ENCODE measurements at places on chromosomes 4 and X.

DNA sequence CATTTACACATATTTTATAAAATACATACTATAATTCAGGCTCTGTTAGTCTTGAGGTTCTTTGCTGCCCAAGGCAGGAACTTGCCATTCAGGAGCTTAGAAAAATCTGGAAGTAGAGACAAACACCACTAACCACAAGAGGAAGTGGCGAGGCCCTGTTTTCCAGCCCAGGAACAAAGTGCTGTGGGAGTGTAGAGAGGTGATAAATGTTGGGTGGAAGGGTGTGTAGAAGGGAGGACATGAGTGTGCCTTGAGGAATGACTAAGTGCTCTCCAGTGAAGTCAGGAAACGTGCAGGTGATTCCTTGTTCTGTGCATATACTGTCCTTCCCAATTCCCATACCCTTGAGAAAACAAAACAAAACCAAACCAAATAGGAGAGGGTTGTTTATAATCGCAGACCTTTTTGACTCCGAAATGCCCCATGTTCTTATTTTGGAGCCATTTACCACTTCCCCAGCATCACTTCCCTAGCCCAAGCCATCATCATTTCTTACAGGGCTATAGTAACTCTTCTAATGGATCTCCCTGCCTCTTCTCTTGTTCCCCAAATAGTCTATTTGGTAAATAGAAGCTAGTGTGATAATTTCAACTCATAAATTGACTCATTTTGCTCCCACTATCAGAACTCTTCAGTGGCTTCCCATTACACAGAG, 83.2 kb downstream of the GPAT3 start:
- no peak for DNase-seq

DNA sequence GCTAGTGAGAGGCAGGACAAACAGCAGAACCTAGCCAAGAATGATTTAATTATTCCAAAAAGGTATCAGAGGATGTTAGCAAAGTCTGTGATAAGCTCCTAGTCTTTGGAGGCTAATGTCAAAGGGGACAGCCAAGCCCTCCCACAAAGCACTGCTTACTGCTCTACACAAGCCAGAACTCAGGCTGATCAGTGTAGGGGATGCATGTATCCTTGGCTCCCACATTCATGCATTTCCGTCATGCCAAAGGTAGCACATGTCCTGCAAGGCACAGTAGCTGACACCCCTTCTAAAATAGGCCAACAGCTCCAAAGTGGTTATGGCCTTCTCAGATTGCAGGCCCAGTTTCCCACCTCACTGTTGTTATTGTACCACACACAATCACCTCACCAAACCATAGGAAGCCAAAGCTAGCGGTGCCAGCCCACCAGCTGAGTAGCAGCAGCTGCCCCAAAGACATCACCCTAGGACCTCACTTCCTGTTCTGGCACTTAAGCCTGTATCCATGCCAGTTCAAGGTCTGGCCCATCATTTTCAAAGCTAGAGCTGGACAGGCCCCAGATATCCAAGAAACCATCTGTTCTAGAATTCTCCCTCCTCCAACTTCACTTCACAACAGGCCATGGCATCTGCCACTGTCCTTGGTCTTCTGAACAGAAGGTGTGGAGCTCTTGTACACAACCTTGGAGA, 40.9 kb downstream of the TSPAN5 start:
- DNase-seq = no peak

GRCh38 chr4:70671091-70671490, 4.8 kb upstream of the JCHAIN start:
- DNase-seq = no peak

DNA sequence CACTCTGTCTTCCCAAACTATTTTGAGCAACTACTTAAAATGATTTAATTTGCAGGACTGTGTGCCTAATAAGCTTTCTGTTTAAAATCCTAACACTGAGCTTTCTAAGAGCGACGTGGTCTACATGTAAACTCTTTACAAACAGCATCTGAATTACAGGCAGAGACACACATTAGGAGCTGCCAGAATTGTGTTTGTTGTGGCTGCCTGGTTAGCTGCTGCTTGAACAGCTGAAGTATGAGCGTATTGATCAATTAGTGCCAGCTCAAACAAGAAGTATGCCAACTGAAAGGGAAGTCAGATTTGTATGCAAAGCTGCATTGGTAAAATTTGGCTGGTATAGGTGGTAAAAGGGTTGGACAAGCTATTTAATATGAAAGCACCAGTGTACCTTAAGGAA, 384.4 kb downstream of the PCDH7 start:
- no peak for DNase-seq

- no peak for DNase-seq
Measured at GRCh38 chrX:104522386-104522785, 43.6 kb upstream of the IL1RAPL2 start.

GRCh38 chr4:180116840-180117239, 2126.4 kb upstream of the TENM3 start:
- no peak for DNase-seq

DNA sequence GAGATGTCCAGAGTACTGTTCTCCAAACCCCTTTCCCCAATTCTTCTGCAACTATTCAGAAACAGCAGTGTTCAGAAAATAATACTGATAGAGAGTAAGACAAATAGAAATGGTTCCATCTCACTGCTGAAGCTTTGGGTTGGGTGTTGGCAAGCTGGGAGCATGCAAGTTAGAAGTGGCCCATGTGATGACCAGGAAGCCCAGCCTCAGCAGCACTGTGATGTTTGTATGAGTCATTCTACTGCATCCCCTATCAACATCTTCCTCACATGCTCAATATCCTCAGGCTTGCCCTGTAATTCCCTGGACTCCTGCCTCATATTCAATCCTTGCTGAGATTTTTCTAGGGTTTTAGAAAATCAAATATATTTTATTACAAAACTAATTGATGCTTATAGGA, 96.5 kb downstream of the CHRDL1 start:
- DNase-seq = no peak

DNA sequence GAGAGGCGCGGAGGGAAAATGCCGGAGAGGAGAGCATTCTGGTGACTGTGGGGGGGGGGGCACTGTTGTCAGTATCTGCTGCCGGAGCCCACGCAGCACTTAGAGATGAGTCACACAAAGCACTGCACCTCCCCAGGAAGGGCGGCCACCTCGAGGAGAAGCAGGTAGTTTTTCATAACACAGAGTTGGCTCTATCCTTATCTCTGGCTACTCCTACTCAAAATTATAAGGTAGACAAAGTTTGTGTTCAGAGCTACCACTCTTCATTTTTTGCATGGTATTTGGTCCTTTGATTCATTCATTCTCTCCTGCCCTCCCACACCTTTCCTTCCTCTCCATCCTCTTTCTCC, 76.2 kb upstream of the SCOC start:
- DNase-seq = no peak

DNA sequence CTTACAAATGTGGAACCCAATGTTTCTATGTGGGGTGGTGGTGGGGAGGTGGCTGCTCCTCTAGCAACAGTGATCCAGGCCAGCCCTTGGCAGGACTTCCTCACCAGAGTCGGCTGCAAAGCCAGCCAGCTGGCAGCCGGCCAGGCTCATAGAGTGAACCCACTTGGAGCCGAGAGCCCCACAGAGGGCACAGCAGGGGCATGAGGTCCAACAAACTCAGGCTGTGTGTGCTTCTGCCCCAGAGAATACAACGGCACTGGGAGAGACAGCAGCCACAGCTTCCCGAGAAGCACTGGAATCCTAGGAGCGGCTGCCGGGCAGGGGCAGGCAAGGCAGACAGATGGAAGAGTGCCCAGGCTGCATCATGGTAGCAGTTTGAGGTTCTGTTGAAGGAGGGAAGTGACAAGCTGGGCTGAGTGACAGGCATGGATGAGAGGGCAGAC, 23.5 kb upstream of the SOWAHD start:
- DNase-seq = no peak

- no peak for DNase-seq
Measured at GRCh38 chr4:168908093-168908492, 102.0 kb downstream of the CBR4 start.

- DNase-seq = no peak
Measured at GRCh38 chr4:84058201-84058600, 440.9 kb downstream of the NKX6-1 start.

- no peak for DNase-seq
Measured at GRCh38 chr4:168871632-168872031, 138.4 kb downstream of the CBR4 start.

GRCh38 chr4:142150483-142150882, 514.1 kb downstream of the IL15 start:
- DNase-seq = no peak

DNA sequence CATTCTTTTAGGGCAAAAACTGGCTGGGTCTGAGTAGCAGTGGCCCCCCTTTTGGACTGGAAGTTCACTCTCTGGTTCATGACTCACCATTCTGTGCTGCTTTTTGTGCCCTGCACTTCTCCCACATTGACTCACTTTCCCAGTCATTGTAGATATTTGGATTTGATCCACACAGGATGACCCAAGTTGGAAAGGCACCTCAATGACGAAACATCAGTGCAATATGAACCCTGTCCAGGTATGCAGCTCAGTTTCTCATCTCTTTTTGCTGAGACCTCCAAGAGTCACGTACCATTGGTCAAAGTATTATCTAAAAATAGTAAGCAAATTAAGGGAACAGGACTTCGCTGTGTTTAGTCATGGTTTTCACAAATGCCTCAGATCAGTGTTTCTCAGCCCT, 92.7 kb downstream of the CBLL2 start:
- no peak for DNase-seq

GRCh38 chrX:113539599-113540356, 699.1 kb upstream of the AMOT start:
- DNase-seq = no peak

GRCh38 chr4:144709793-144710525, 64.0 kb downstream of the HHIP start:
- no peak for DNase-seq

- peak; percentile 41 for DNase-seq
Measured at GRCh38 chrX:10722851-10723250, 102.5 kb upstream of the MID1 start.

DNA sequence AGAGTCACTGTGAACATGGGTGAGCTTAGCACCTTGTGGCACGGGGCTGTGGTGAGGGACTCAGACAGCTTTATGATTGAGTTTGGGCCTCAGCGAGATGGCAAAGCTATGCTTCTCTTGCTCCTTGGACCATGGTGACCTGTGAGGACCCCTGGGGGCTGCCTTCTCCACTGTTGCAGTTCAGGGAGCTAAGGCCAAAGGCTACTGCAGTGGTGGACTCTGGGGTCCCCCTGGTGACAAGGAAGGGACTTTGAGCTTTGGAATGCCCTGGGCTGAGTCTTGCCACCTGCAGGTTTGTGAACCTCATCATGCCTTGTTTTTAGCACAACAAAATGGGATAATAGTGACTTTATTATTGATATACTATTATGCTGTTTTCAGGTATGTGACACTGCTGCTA, 36.5 kb downstream of the TBL1X start:
- DNase-seq = no peak

DNA sequence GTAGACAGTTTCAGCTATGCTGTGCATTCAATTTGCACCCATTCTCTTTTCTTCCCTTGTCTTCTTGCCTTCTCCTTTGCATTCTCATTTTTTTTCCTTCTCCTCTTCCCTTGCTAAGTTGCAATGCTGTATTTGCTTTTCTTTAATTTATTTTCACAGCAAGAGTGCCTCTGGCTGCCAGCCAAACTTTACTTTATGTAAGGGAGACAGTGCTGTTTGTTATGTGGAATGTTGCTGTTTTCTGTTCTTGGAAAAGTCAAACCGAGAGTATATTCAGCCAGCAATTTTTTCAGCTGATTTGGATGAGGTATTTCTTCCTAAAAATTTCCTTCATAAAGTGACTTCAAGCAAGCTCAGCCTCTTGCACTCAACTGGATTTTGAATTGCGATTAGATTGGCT, 1293.4 kb downstream of the ARAP2 start:
- DNase-seq = no peak
